NCI-H774 (cell line): ENCODE measurements at places on chromosomes 12 and 14.

- no peak for DNase-seq
Measured at GRCh38 chr12:24688601-24689000, 260.3 kb downstream of the BCAT1 start.

DNA sequence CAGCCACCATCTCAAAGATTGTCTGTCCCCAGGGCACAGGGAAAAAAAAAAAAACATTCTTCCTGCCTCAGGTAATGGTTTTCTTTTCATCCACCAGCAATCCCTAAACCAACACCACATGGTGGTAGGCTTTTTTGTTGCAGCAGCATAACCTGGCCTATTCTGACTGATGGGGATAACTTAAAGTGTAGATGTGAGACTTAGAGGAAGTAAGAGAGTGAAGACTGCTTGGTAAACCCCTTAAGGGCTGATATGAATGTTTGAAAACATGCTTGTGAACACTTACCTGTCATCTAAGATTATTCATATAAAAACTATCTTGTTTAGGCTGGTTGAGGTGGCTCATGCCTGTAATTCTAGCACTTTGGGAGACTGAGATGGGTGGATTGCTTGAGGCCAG lies 130.2 kb upstream of the RAP1B start:
- no peak for DNase-seq

DNA sequence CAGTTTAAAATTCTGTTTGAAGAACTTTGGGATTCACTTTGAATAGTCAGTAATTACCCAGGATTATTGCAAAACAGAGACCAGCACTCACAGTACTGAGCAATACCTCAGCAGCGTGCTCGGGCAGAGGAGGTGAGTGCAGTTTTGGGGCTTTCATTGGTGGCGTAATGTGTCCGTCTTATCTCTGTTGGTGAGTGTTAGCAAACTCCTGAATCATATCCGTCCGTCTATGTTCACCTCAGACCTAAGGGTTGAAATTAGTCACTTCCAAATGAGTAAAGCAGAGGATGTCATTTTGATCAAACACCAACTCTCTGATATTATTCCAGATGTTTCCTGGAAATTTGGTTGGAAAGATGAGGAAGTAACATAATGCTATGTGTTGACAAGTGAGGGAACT lies 82.8 kb downstream of the BORCS5 start:
- DNase-seq: no peak

DNA sequence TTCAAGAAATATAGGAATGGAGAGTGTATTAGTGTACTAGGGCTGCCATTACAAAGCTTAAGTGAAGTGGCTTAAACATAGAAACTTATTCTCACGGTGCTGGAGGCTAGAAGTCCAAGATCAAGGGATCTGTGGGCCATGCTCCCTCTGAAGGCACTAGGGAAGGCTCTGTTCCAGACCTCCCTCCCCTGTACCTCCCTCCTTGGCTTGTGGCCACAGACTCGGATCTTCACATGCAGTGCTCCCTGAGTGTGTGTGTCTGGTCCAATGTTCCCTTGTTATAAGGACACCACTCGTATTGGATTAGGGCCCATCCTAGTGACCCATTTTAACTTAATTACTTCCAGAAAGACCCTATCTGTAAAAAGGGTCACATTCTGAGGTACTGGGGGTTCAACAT lies 225.6 kb downstream of the VRK1 start:
- DNase-seq: no peak
